ENCODE measurements at places on chromosomes 7 and 10.

DNA sequence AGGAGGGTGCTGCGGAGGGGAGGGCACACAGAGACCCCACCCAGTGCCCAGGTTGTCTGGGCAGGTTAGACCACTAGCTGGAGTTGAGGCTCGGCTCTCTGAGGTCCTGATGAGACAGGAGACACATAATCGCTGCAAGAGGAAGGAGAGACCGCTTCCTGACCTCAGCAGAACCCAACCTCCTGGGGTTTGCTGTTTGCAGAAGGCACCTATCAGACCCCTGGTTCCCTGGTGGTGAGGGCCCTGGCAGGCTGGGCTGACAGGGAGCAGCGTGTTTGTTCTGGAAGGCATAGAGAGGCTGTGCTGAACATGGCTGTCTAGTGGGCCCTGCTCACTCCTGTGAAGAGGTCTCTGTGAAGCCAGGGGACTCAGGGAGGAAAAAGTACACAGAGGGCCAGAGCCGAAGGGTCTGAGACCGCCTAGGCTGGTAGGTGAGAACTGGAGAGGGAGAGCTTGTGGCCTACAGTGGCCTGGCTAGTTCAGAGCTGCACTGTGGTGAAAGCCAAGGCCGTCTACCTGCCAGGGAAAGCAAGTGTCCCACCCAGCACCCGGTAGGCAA is 39.4 kb upstream of the NPFFR1 start:
- no peak for DNase-seq

DNA sequence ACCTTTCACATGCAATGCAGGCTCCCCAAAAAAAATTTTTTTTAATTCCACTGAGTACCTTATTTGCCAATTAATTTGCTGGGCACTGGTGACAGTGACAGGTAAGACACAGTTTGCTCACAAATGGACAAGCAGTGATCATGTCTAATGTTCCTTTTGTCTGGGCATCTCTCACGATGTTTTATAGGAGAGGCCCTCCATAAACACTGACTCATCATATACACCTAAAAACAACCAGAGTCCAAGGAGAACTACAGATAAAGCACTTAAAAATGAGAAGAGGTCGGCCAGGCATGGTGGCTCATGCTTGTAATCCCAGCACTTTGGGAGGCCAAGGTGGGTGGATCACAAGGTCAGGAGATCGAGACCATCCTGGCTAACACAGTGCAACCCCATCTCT is 105.1 kb downstream of the ATE1 start:
- no peak for DNase-seq

DNA sequence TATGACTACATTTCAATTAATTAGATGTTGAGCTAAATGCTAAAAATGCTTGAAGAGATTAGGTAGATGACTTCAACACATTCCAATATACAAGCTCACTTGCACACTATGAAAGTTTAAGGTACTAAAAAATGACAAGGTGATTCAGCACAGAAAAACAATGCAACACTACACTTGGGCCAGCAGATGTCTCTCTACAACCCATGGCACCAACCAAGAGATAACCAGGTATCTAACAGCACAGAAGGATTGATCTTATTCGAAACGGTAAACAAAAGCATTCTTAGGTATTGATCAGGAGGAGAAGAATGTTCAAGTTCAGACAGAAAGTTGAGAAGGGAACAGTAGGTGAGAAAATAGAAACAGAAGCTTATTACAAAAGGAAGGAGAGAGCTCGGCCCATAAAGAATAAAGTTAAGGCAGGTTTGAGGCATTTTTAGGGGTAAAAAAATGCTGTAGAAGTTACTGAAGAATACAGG is 248.2 kb upstream of the KLF14 start:
- DNase-seq, result no peak

DNA sequence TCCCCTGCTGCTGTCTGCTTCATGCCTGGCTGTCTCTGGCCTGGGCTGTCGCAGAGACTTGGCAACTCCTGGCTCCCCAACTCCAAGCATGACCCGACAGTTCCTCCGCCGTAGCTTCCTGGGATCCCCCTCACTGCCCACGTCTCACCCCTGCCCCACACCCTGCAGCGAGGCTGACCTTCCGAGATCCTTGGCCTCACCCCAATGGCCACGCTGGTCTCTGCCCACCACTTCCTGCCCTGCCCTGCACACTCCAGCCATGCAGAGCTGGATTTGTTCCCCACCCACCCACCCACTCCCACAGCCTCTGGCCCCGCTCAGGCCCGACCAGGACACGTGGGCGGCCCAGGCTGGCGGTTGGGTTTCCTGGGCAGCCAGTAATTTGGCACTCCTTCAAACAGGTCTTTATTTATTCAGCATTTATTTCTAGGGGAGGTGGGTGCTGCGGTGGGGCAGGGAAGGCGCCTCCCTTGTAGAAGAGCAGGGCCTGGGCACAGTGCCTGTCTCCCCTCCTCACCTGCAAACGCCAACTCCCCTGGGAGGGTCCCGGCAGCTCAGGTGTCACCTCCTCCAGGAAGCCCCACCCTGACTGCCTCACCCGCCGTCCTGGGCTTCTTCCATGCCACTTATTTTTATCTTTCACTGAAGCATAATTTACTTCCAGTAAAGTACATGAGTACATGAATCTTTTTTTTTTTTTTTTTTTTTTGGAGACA is 25.5 kb downstream of the GTF2IRD1 start:
- DNase-seq, result no peak
